Endodermal cell (in vitro differentiated cells): ENCODE measurements at places on chromosomes 2 and 18.

GRCh38 chr2:189527041-189527750 lies 53.4 kb downstream of the SLC40A1 start:
- H3K36me3 ChIP-seq: no peaks in the 10 kb centered on the region
- no peak overlapping the region for H3K4me3 ChIP-seq
- no peak for DNase-seq
- no peak overlapping the region for H3K27ac ChIP-seq

- H3K27ac ChIP-seq: no peak overlapping the region
- H3K36me3 ChIP-seq: no peaks in the 10 kb centered on the region
- peak; percentile 41 for DNase-seq
- peaks cover 8% of the 10 kb centered on the region for H3K4me1 ChIP-seq
- no peak overlapping the region for H3K4me3 ChIP-seq
These were observed 471.2 kb upstream of the HS6ST1 start for GRCh38 chr2:128789776-128790455.

- no peaks in the 10 kb centered on the region for H3K27me3 ChIP-seq
- H3K4me1 ChIP-seq: no peaks in the 10 kb centered on the region
- no peak for DNase-seq
- H3K27ac ChIP-seq: no peak overlapping the region
- H3K36me3 ChIP-seq: no peaks in the 10 kb centered on the region
- H3K4me3 ChIP-seq: no peak overlapping the region
These were observed 410.6 kb downstream of the PIK3C3 start for GRCh38 chr18:42365591-42365990.

- H3K27me3 ChIP-seq: peaks cover 30% of the 10 kb centered on the region
- no peak overlapping the region for H3K27ac ChIP-seq
- peak; percentile 85 for DNase-seq
- peaks cover 52% of the 10 kb centered on the region for H3K36me3 ChIP-seq
- H3K4me3 ChIP-seq: no peak overlapping the region
These were observed 51.4 kb downstream of the KIF5C start for GRCh38 chr2:148926291-148926961.

DNA sequence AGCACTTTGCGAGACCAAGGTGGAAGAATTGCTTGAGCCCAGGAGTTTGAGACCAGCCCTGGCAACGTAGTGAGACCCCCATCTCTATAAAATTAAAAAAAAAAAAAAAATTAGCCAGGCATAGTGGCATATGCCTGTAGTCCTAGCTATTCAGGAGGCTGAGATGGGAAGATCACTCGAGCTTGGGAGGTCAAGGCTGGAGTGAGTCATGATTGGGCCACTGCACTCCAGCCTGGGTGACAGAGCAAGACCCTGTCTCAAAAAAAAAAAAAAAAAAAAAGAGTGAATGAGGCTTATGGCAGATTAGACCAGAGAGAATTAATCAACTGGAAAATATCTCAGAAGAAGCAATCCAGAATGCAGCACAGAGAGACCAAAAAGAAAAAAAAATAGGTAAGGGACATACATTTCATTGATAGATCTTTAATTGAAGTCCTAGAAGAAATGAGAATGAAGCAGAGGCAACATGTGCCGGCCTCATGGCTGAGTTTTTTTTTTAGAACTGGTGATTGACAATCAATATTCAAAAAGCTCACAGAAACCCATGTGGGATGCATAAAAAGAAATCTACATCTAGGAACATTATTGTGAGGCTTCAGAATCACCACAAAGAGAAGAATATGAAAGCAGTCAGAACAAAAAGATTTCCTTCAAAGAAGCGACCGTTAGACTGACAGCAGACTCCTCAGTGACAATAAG lies 32.2 kb upstream of the ELAC1 start:
- peaks cover 86% of the 10 kb centered on the region for H3K36me3 ChIP-seq
- no peaks in the 10 kb centered on the region for H3K4me1 ChIP-seq
- H3K27ac ChIP-seq: peak overlapping the region; percentile 50
- DNase-seq: no peak

GRCh38 chr18:29711932-29712331 lies 1330.6 kb downstream of the DSC3 start:
- H3K27ac ChIP-seq: no peak overlapping the region
- DNase-seq: peak; percentile 85
- no peak overlapping the region for H3K4me3 ChIP-seq
- no peaks in the 10 kb centered on the region for H3K27me3 ChIP-seq

DNA sequence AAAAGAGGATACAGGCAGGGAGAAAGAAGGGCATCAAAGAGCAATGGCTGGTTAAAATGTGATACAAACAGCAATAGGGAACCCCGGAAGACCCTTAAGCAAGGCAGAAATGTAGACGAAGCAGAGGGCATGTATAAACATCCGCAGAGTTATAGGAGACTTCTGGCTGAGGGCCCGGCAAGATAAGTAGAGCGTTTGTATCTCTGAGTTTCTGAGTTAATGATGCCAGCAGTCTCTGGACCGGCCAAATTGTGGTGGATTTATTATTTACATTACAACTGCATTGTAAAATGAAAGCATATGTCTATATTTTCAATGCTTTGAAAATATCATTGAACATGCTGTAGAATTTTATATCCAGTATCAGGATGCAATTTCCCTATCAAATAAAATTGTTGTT lies 148.0 kb upstream of the KCTD1 start:
- no peak overlapping the region for H3K27ac ChIP-seq
- peaks cover 11% of the 10 kb centered on the region for H3K4me1 ChIP-seq
- no peaks in the 10 kb centered on the region for H3K36me3 ChIP-seq
- H3K4me3 ChIP-seq: no peak overlapping the region
- H3K27me3 ChIP-seq: peaks cover 57% of the 10 kb centered on the region

DNA sequence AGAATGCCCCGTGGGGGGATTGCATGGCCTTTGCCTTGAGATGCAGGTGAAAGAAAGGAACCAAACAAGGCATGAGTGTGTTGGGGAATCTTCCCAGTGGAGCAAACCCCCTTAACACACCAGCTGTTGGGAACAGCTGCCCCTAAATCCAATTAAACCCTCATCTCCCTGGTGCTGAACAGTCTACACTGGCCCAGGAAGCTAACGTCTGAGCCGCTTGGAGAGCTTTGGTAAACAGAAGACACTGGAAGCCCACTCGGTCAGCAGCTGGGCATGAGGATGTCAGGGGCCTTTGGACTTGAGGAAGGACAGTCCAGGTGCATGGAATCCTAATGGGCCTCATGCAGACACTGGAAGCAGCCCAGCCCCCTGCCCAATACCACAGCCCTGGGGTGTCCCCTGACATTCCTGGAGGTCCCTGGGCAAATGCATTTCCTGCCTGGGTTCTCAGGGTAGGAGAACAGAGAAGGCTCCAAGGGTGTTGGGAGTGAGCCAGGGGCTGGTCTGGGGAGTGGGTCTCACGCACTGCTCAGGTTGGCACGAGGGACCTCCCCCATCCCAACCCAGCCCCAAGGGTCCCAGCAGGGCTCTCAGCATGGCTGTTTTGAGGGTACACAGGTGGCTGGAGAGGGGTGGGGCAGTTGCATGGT lies 37.7 kb downstream of the GBX2 start:
- H3K36me3 ChIP-seq: no peaks in the 10 kb centered on the region
- H3K27ac ChIP-seq: no peak overlapping the region
- H3K4me3 ChIP-seq: no peak overlapping the region

- no peaks in the 10 kb centered on the region for H3K36me3 ChIP-seq
- H3K4me1 ChIP-seq: no peaks in the 10 kb centered on the region
- no peaks in the 10 kb centered on the region for H3K27me3 ChIP-seq
These were observed 958.5 kb downstream of the CNTNAP5 start for GRCh38 chr2:124983595-124983994.

DNA sequence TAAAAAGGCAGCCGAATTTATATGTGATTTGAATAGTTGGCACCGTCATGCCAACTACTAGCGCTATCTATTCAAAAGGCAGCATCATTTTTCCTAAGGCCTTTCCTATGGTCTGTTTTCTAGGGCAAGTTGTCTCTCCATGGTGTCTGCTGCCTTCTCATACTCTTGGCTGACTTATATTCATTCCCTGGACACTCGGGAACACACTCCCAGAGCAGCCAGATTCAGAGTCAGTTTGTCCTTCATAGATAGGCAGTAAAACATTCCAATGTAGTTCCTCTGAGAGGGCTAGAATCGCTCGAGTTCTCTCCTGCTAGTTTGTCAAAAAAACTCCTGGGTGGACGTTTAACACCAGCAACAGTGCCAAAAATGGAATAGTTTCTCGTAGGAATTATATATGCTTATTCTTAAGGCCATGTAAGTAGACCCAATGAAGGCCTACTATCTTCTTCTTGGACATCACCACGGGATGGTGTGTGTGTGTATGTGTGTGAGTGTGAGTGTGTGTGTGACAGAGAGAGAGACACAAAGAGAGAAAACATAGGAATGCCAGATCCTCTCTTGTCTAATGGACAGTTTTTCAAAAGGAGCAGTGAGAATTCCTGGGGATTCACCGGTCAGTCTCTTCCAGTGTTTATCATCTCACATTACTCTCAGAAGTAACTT lies 129.3 kb upstream of the CTAGE1 start:
- H3K27me3 ChIP-seq: no peaks in the 10 kb centered on the region
- H3K4me1 ChIP-seq: peaks cover 3% of the 10 kb centered on the region
- no peak overlapping the region for H3K27ac ChIP-seq
- H3K36me3 ChIP-seq: no peaks in the 10 kb centered on the region
- no peak for DNase-seq

DNA sequence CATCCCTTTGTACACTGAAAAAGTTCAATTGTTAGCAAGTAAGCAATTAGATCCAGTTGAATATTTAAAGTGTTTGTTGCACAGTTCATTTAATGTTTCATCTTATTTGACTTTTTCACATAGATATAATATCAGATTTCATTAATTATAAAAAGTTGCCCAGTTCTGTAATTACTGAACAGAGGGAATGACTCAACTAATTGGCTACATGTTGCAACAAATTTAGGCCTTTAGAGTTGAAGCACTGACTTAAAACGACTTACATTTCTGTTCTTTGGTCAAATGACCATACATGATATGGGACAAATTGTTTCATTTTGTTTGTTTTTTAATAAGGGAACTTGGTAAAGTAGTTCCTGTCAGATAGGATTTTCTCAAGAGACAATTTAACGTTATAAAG lies 68.5 kb upstream of the FAM117B start:
- no peaks in the 10 kb centered on the region for H3K4me1 ChIP-seq
- H3K4me3 ChIP-seq: no peak overlapping the region
- DNase-seq: no peak
- H3K27ac ChIP-seq: no peak overlapping the region
- H3K27me3 ChIP-seq: no peaks in the 10 kb centered on the region
